EH (cell line): ENCODE measurements at places on chromosomes 3 and 15.

DNA sequence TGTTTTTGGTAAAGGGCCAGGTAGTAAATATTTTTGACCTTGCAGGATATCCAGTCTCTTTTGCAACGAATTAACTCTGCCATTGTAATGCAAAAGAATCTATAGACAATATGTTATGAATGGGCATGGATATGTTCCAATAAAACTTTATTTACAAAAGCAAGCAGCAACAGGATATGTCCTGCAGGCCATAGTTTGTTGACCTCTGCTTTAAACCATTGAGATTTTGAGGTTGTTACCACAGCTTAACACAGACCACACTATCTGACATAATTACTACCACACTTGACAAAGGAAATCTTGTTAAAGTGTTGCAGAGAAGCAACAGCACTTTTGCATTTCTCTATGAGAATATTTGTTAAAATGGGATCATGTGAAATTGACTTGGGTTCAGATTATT lies 349.3 kb downstream of the ERC2 start:
- DNase-seq = no peak

DNA sequence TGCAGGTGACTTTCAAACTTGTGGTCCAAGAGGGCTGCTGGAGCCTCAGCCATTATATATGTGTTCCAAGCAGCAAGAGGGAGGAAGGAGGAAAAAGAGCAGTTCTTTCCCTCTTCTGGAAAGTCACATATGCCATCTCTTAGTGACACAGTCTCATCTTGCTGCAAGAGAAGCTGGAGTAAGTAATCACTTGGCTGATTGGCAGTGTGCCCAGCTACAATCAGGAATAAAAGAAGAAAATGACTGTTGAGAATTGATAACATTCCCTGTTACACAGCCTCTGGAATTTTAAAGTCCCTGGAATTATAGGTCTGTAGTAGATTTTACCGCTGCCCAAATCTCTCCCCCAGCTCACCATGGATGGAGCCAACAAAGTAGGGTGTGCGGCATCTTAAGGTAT lies 31.4 kb upstream of the LYZL4 start:
- peak; percentile 3 for DNase-seq

GRCh38 chr3:135034291-135034768 lies 239.3 kb downstream of the EPHB1 start:
- no peak for DNase-seq

GRCh38 chr3:45858809-45859543 lies 17.1 kb upstream of the LZTFL1 start:
- no peak for DNase-seq

DNA sequence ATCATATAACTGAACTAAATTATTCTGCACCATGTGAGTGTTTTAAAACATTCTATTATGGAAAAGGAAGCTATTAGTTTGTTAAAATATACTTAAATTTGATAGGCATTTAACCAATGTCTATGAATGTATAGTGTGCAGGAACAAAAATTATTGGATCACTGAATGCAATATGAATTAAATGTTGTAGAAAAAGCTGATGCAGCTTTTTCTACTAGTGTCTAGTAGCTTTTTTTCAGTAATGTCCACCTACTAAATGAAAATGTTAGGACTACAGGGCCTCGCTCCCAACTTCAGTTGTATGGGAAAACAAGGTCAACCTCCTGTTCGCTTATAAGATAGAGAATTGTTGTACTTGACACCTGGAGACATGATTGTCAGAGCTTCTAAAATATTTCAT lies 335.0 kb downstream of the MECOM start:
- no peak for DNase-seq

DNA sequence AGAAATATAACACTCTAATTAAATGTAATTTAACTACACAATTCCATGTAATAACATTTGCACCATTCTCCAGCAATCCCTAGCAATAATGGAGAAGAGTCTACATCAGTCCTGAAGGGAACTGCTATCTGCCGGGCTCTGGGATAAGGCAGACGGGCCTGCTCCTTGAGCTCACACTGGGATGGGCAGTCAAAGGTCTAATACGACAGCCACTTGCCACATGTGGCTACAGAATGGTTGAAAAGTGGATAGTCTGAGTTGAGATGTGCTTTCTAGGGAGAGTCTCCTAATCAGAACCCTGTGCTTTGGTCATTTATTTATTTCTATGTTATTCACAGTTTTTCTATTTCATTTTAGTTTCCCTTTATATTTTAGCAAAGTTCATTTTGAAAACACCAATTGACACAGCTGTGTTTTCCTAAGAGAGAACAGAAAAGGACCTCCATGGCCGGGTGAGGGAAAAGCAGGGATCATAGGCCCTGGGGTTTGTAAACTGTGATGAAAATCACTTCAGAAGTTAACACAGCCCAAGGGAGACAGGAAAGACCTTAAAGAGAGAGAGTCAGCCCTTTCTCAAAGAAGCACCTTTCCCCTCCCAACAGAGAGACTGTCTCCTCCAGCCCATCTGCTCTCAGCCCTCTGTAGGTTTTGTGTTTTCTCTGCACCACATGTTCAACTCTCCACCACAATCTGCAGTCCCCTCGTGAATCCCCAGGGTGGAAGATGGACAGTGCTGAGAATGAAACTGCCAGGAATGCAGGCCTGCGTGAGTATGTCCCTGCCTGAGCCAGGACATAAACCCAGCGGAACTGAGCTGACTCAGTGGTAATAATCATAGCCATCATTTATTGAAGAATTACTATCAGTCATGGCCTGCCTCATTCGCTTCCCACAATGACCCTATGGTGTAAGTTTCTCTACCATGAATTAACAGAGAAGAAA lies 11.6 kb downstream of the FSIP1 start:
- DNase-seq = peak; percentile 94

- no peak for DNase-seq
Measured at GRCh38 chr3:168250415-168250861, 154.7 kb upstream of the GOLIM4 start.

DNA sequence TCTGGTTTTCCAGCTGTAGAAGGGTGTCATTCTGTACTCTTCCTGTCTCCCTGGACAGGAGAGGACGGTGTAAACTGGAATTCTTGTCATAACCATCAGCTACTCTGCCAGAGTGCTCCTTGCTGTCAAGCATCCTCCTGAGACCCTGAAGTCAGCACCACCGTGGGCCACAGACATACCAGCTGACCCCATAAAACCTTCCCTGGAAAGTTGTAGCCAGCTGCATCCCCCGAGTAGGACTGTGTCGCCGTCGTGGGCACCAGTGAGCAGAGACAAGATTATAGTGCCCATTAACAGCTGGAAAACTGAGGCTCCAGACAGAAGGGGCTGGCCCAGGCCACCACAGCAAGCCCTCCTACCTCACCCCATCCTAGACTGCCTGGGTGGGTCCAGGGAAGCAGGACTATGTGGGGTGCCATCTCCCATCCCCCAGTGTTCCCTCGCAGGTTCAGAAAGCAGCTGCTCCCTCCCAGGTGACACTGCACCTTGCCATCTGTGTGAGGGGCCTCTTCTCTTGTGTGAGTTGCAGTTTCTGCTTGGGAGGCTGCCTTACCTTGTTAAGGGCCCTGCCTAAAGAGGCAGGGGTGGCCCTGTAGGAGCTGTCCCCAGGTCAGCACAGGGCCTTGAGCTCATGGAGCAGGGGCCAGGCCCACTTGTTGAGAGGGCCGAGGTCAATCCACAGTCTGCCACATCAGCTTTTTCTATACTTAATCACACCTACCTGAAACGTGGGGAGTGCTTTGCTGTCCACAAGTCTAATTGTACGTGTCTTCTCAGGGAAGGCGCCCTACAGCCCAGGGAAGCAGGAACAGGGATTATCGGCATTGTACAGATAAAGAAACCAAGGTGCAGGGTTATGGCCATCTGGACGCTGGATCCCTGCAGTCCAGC lies 191.9 kb upstream of the LINGO1 start:
- DNase-seq = no peak

DNA sequence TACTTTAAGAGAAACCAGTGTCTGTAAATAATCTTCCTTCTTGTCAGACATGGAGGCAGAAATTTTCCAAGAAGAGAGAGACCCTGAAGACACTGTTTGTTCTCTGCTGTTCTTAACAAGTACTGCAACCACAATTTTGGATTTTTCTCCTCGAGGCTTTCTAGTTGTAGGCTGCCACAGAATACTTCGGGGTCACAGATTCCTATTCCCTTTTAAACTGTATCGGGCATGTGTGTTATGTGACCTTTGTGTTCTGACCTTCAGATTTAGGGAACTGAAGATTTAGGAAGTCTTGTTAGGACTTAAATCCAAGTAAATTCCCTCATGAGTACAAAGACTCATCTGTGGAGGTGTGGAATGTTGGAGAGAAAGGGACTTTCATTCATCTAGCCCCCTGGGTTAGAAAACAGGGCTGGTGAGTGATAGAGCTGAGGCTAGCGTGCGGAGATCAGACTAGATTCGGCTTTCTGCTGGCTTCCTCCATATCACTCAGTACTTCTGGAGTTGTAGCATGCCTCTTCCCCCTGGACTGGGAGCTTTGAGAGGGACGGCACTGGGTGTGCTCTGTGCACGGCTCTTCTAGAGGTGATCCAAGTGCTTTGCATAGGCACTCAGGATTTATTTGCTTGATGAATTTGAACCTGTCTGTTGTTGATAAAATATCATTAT lies 237.0 kb downstream of the LPP start:
- DNase-seq = no peak

DNA sequence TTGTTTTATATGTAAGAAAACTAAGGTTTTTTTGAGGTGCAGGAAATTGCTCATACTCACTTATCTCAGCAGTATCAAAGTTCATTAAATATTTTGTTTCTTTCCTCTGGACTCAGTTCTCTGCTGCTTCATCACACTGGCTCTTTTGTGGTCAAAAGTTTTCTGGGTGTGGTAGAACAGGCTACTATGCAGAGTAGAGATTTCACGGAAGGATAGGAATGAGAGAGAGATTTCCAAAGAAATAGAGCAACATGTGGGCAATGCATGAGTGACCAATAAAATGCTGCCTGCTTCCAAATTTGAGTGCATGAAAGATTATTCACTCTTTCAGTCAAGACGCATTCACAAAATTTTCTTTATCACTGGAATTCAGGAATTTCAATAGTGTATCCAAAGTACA lies 577.3 kb upstream of the SEMA6D start:
- no peak for DNase-seq

DNA sequence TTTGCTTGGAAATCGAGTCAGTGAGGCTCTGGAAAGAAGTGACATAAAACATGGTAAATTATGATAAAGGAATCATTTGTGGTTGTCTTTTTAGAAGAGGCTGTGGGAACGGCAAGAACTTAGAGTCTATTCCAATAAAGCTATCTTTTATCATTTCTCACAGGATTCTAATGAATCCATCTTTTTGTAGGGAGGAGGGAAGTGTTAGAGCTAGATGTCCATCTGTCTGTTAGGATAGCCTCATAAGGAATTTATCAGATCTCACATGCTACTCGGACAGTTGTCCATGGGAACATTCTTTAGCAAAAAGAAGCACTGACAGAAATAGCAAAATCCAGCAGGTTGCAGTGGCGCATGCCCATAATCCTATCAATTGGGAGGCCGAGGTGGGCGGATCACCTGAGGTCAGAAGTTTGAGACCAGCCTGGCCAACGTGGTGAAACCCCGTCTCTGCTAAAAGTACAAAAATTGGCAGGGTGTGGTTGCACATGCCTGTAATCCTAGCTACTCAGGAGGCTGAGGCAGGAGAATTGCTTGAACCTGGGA lies 37.0 kb downstream of the STARD9 start:
- no peak for DNase-seq

- no peak for DNase-seq
Measured at GRCh38 chr3:68832680-68833079, 99.7 kb downstream of the TAFA4 start.

DNA sequence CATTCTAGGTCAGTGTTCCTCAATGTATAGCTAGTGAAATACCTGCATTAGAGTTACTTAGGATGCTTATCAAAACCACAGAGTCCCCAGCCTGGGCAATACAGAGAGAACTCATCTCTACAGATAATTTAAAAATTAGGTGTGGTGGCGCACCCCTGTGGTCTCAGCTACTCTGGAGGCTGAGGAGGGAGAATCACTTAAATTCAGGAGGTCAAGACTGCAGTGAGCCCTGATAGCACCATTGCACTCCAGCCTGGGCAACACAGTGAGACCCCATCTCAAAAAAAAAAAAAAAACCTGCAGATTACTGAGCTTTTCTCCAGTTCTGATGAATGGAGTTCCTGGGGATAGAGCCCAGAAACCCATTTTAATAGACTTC lies 10.1 kb upstream of the MINDY2 start:
- no peak for DNase-seq

DNA sequence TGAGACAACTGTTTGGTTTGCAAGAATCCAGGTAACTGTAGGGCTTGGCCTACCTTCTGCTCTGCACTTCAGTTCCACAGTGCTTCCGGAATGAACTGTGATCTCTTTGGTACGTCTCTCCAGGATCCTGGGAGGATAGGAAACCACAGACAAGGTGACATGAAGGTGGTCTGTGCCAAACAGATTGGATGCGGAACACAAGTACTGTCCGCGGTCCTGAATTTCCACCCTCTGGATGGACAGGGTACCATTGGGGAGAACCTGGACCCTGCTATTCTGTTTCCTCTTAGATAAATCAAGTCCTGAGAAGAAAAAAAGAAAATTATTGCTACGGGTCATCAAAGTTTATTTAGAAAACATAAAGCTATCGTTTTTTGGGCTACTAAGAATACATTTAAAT lies 17.3 kb downstream of the IGSF10 start:
- DNase-seq = peak; percentile 27

GRCh38 chr15:25335279-25335678 lies 103.5 kb downstream of the UBE3A start:
- no peak for DNase-seq

GRCh38 chr15:98347001-98347400 lies 301.3 kb upstream of the IGF1R start:
- DNase-seq = no peak

DNA sequence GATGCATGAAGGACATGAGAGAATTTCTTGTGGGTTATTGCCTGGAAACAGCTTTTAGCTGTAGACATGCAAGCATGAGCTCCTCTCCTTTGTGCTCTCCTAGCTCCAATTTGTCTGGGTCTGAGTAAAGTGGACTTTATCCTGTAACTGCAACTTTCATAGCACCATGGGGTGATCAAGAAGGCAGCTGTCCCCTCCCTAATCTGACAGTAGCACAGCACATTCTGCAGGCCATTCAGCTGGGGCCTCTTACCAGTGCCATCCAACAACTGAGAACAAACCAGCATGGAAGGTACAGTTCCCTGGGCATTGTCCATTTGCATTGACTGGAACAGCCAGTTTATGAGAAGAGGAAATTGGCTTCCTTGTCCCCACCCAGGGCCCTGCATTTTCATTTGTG lies 7.7 kb upstream of the RAB27A start:
- no peak for DNase-seq

GRCh38 chr15:98907927-98908471 lies 99.6 kb downstream of the PGPEP1L start:
- no peak for DNase-seq

DNA sequence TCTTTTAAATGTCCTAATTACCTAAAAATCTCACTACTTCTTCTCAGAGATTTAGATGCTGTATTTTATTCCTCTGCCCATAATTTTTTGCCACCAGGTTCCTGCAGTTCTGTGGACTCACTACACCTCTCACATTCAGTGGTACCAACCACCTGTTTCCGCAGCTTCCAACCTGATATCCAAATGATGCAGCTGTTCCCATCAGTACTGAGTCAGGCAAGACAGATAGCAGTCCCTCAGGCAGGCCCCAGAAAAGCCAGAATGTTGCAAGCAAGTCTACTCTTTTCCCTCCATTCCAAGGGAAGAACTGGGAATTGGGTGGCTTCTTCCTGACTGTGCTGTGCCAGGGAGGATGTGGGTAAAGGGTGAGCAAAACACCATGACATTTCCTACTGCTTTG lies 39.0 kb downstream of the MNS1 start:
- no peak for DNase-seq
